ENCODE measurements at places on chromosomes 6 and 20. TPM values are rescaled to one million over a fixed set of nuclear protein-coding genes. Genes with fewer than 3 reads are reported as not detected.

IL17F gene
- not detected for total RNA-seq

RHAG gene
- total RNA-seq, result 0.27 TPM

SIRPB1 gene
- total RNA-seq, result 15.1 TPM

TMEM244 gene
- not detected for total RNA-seq

RAET1L gene
- not detected for total RNA-seq

PPIL6 gene
- 3.1 TPM for total RNA-seq

PTCRA gene
- 0.22 TPM for total RNA-seq

TNFRSF6B gene
- total RNA-seq, result 4.4 TPM

BICRAL gene
- 7.6 TPM for total RNA-seq

ZBTB24 gene
- total RNA-seq, result 5.9 TPM

SLC2A10 gene
- total RNA-seq, result 12.9 TPM

NRN1 gene
- 5.2 TPM for total RNA-seq

DEFB124 gene
- not detected for total RNA-seq

KIF13A gene
- 91.6 TPM for total RNA-seq

SNX21 gene
- total RNA-seq, result 133 TPM

PI16 gene
- 0.55 TPM for total RNA-seq

ESR1 gene
- total RNA-seq, result 5.2 TPM

PPIL1 gene
- 67.7 TPM for total RNA-seq

NAPB gene
- total RNA-seq, result 23.5 TPM

VSTM2L gene
- 4.6 TPM for total RNA-seq

PTK6 gene
- total RNA-seq, result not detected

GRIK2 gene
- total RNA-seq, result 1.1 TPM

GHRH gene
- not detected for total RNA-seq

TAGAP gene
- 1.00 TPM for total RNA-seq

VIP gene
- not detected for total RNA-seq

PKIG gene
- total RNA-seq, result 78.8 TPM

ZNF322 gene
- total RNA-seq, result 21.0 TPM

OGFRL1 gene
- total RNA-seq, result 13.9 TPM

GRM4 gene
- total RNA-seq, result not detected

CALHM4 gene
- total RNA-seq, result not detected

SLC22A1 gene
- 1.7 TPM for total RNA-seq

TTK gene
- total RNA-seq, result 0.68 TPM

PAK5 gene
- 4.8 TPM for total RNA-seq

HLA-DQA1 gene
- total RNA-seq, result 23.6 TPM

RAB23 gene
- 14.7 TPM for total RNA-seq

LINC00237 gene
- total RNA-seq, result not detected
